Left colon (tissue), 2 donors: ENCODE measurements at places on chromosomes 6 and 20. TPM values are rescaled to one million over a fixed set of nuclear protein-coding genes. Genes with fewer than 3 reads are reported as not detected.

Gene CGAS
- total RNA-seq: 3.2 TPM

Gene FABP7
- total RNA-seq: not detected

Gene FAM83C
- total RNA-seq: 0.20 TPM

Gene PRSS16
- total RNA-seq: 32.9 TPM

Gene ANKRD66
- not detected for total RNA-seq

Gene GLO1
- total RNA-seq: 49.4 TPM

Gene HLA-DRB5
- 15.6 TPM for total RNA-seq

Gene ENPP4
- total RNA-seq: 26.3 TPM

Gene SCGN
- total RNA-seq: 7.8 TPM

Gene OR2J3
- not detected for total RNA-seq

Gene ABHD16B
- not detected for total RNA-seq

Gene EFCAB8
- total RNA-seq: 0.11 TPM

Gene STMND1
- 0.92 TPM for total RNA-seq

Gene MCUR1
- 41.3 TPM for total RNA-seq

Gene ENPP1
- total RNA-seq: 19.9 TPM

Gene HLA-DOB
- 1.7 TPM for total RNA-seq

Gene C6orf136
- total RNA-seq: 78.9 TPM

Gene NMBR
- total RNA-seq: not detected

Gene CST7
- total RNA-seq: 1.8 TPM

Gene IL20RA
- 13.4 TPM for total RNA-seq

Gene BANF2
- total RNA-seq: not detected

Gene ECT2L
- not detected for total RNA-seq

Gene PTPRT
- 0.52 TPM for total RNA-seq

Gene TCFL5
- total RNA-seq: 6.5 TPM

Gene RBPJL
- not detected for total RNA-seq

Gene TNFAIP3
- total RNA-seq: 45.7 TPM

Gene MTFR2
- total RNA-seq: 3.1 TPM

Gene CLDN20
- total RNA-seq: not detected
